Hematopoietic multipotent progenitor cell treated with erythropoietin and hydrocortisone succinate and interleukin-3 and kit ligand, for 8 days (in vitro differentiated cells): ENCODE measurements at places on chromosomes 13 and 19.
A peak's percentile ranks its signal among the peaks of the same experiment; 100 is the strongest.

DNA sequence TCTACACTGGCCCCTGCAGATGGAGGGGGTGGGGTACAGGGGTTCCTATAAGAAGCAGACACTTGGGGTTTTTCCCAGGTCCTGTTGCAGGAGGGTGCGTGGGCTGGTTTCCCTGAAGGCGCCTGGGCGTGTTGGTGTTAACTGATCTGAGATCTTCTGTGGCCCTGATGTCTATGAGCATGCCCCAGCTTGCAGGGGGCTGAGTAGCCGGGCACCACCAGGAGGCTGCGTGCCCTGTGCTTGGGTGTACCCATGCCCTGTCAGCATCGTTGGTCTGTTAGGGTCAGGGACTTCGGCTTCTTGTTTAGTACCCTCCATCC is 45.3 kb downstream of the CAPN12 start:
- peak; percentile 65 for DNase-seq

DNA sequence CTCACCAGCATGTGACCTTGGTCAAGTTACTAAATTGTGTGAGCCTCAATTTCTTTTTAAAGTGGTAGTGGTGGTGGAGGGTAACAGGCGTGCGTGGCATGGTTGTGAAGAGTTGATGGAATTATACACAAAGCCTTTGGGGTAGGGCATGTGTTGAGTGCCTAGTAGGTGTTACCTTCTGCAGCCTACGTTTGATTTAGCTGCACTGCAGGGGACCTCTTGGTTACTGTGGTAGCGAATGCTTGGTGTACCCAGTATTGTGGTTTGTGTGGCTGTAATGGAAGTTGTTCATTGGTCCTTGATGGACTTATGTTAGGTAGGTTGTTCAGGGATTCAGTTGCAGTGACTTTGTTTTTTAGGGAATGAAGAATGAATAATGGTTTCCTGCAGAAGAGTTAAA is 24.6 kb downstream of the PRAM1 start:
- no peak for DNase-seq

DNA sequence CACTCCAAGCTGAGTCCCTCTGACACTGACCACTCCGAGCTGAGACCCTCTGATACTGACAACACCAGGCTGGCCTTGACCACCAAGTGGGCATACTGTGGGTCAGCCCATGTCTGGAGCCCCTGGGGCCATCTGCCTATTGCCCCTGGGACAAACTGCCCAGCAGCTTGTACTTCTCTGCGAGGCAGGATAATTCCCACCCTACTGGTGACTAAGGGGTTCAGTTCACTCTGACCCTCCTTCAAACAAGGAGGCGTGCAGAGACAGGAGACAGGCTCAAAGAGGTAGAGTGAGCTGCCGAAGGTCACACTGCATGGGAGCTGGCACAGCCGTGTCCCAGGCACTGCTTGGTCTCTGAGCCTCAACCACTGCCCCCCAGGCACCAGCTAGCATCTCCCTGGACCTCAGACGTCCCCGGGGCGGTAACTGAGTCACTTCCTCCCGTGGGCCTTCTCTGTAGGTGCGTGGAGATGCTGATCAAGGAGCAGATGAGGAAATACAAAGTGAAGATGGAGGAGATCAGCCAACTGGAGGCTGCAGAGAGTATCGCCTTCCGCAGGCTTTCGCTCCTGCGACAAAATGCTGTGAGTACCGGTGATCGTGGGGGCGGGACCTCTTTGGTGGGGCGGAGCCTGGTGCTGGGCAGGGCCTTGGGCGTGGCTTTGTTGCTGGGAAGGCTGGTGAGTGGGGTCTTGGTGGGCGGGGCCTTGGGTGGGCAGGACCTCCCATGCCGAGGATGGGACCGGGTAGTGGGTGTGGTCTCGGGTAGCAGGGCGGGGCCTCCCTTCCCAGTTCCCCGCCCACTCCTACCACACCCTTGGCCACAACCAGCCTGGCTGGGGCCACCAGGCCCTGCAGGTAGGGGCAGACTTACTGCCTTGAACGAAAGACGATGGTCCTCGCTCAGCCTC is 5.8 kb upstream of the USE1 start:
- peak; percentile 85 for DNase-seq

GRCh38 chr19:19642506-19643157 is 825 bp downstream of the GMIP start:
- no peak for DNase-seq

GRCh38 chr13:70809588-70809987 is 701.3 kb upstream of the KLHL1 start:
- DNase-seq = no peak

DNA sequence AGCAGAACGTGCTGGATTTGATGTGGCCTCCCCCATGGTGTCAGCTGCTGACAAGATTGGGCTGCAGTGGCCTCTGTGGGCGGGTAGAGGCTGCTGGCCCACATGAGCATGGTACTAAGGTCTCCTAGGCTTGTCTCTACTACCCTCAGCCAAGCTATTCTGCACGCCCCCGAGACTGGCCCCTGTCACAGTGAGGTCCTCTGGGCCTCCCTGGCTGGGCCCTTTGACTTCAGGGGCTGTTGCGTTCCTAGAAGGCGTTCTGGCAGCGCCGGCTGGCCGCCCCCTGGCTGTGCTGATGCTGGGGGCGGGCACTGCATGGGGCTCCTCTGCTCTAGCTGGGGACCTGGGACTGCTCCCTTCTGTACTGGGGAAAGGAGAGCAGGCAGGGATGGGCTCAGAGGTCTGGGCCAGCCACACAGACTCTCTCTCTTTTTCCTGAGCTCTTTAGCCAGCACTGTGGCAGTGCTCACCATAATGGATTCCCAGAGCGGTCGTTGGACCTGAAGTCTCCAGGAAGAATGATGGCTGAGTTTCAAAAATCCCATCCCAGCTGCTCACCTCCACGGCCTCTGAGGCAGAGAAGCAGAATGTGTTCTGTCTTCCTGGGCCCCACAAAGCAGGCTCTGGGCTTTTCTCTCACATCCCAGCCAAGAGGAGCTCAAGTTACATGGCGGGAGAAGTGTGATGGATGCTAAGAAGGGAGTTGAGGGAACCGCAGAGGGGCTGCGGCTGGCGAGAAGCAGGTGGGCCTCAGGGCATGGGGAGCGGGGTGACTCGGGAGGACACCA is 32.3 kb downstream of the TSSK6 start:
- DNase-seq = no peak

GRCh38 chr13:42880056-42880605 is 98.7 kb downstream of the FAM216B start:
- DNase-seq = no peak

GRCh38 chr13:106507560-106508274 is 27.7 kb downstream of the EFNB2 start:
- peak; percentile 76 for DNase-seq

DNA sequence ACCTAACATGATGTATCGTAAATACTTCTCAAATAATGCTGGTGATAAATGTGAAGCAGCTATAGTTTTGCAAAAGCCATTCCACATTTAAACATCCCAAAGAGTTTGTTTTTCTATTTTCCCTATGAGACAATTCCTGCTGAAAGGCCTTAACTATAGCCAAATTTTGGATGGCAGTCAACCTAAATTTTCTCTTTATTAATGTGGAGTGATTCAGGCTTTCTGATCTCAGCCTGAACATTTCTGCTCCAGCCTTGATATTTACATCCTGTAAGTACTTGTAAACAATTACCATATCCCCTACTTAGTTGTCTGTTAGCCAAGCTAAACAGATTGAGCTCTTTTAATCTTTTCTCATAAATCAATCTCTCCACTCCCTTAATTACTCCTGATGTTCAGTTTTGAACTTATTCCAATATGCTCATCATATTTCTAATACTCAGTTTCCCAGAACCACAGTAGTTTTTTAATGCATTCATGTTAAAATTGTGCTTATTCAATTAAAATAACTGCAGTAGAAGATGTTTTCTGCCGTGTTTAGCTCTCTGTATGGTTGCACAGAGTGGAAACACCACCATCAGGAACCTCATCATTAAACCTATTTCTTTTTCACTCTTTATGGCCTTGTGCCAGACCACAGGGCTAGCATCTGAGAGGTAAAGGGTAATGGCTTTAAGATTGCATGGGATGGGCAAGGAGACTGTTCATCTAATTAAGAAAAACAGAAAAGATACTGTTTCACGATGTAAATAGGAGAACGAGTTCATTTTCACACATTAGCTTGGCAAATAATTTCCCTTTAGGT is 1235.2 kb upstream of the SLC10A2 start:
- no peak for DNase-seq

DNA sequence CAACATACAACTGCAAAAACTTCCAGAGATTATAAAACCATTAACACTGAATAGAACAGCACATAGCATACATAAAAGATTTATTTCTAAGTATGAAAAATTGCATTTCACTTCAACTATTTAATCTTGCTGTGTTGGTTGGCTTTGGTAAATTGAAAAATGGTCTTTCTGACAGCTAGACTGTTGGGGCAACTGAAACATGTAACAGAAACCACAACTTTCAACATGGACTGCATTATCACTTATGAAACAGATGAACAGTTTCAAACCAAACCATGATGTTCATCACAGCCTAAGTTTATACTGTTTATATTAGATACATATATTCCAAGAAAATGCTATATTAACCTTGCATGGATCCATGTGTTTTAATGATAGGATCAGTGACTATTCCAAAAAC is 324.1 kb upstream of the PCDH9 start:
- DNase-seq = peak; percentile 43

DNA sequence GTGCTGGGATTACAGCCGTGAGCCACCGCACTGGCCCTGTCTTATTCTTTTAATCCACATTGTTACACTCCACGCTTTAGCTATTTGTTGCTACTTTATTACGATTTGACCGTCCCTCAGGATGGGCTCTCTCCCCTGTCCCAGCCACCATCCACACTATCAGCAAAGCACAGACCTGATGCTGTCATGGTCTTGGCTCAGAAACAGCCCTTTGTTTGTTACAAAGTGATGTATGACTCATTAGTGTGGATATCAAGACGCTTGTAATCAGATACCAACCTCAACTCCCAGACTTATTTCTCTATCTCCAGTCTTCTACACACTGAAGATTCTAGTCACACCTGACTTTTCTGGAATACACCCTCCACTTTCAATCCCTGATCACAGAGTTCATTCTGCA is 84.6 kb upstream of the FREM2 start:
- DNase-seq = peak; percentile 31

DNA sequence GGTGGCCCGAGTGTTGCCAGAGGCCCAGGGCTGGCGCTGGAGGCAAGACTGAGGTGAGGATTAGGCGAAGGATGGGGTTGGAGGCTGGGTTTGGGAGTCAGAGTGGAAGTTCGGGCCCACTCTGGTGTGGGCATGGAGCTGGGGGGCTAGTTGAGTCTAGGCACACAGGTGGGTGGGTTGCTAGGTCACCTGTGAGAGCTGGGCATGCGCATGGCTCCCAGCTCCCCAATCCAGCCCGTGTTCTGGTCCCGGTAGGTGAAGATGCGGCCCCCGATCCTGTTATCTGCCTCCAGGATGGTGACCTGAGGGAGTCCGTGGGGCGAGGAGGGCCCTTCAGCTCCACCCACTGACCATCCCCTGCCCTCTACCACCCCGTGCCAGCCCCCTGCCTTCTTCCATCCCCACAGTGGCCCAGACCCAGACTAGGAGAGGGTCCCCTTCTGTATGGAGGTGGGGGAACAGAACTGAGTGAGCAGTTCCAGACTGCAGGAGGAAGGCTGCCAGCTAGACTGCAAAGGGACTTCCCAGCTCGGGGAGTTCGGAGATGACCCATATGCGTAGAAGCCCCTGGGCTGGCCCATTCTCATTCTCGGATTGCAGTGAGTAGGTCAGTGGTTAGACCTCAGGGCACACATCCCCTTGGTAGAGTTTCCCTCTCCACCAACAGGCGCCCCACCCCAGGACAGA is 1.7 kb downstream of the IL4I1 start:
- no peak for DNase-seq

DNA sequence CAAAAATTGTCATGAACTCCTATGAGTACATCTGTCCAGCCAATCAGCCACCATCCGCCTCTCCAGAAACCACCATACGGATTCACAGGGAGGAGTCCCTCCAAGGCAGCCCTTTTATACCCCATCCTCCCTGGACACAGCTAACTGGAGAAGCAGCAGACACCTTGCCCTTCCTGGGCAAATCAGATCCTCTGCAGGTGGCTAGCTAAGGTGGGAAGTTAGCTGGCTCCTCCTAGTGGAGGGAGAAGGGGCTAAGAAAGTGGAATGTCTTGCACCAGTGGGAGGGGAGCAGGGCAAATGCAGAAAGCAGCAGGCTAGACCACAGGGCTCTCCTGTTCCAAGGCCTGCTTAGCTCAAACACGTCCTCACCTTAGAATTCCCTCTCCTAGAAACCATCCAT is 46.2 kb upstream of the UQCRFS1 start:
- DNase-seq = peak; percentile 4

GRCh38 chr13:94968040-94968756 is 255.9 kb upstream of the SOX21 start:
- no peak for DNase-seq

- peak; percentile 28 for DNase-seq
These were observed 77.4 kb downstream of the CYSLTR2 start for GRCh38 chr13:48731001-48731658.

DNA sequence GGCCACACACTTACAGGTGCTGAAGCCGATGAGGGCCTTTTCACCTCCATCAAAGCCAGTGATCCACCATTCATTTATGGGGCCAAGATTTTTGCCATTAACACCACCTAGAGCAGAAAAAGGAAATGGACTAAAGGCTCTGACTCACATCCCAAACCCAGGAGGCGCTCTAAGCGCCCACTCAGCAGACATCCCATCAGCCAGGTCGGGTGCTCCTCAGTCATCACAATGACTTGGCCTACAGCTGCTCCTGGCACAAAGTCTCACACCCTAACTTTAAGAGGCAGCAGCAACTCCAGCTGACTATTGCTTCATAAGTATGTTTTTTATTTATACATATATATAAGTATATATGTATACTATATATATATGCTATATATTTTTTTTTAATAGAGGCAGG is 36.1 kb upstream of the EIF3G start:
- DNase-seq = no peak

- peak; percentile 51 for DNase-seq
These were observed 463 bp downstream of the SUGP1 start for GRCh38 chr19:19319732-19320360.

DNA sequence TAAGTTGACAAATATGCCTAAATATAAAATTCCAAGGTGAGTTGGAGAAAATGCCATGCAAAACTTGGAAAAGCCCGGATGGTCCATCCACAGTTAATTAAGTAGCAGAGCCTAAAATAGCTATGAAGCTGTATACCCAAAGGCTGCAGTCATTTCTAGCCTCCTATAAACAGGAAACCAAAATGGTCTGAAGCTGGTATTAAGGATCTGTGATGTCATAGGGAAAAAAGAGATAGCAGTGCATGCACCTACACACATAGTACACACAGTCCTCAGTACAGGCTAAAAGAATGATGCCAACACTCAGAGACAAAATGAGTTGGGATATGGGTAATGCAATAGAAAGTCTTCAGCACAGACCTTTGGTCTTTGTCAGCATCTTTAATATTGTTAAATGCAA is 736.9 kb downstream of the EFNB2 start:
- no peak for DNase-seq

DNA sequence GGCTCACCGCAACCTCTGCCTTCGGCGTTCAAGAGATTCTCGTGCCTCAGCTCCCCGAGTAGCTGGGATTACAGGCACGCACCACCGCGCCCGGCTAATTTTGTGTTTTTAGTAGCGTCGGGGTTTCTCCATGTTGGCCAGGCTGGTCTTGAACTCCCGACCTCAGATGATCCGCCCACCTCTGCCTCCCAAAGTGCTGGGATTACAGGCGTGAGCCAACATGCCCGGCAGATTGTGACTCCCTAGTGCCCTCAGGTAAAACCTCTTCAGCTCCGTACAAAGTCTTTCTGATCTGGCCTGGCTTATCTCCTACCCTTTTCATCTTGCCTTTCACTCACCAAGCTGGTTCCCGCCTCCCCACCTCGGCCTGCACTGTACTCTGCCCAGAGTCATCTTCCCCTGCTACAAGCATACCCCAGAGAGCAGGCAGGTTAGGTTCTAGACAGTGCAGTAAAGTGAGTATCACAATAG is 15.0 kb downstream of the BICRA start:
- DNase-seq = no peak
